EL (cell line): ENCODE measurements at places on chromosomes 16 and 17.

DNA sequence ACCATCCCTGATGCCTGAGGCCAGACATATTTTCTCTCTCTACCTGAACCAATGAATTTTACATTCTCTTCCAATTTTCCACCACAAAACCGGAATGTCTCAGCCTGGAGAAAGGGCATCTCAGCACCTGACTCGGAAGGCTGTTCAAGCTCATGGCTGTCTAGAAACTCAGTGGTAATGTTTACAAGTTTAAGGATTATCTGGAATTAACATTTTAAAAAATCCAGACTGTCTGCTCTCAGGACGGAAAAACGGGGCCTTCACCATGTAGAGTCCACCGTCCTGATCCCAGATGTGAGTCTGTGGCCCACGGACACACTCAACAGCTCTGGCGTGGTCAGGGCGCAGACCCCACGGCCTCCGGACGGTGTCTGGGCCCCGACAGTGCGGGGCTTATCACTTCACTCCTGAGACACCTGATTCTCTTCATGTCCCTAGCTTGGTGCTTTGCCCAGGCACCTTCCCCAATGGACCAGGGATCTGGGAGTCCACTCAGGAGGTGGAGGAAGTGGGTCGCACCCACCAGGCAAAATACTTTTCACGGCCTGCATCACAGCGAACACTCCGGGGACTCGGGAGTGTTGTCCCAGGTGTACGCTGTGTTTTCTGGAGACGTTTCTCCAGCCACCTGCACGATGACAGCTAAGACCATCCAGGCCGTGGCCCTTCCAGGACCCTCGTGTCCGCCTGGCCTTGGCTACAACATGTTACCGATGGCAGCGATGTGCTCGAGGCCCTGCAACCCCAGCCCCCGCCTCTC is 101.5 kb downstream of the ZNF778 start:
- DNase-seq = no peak

DNA sequence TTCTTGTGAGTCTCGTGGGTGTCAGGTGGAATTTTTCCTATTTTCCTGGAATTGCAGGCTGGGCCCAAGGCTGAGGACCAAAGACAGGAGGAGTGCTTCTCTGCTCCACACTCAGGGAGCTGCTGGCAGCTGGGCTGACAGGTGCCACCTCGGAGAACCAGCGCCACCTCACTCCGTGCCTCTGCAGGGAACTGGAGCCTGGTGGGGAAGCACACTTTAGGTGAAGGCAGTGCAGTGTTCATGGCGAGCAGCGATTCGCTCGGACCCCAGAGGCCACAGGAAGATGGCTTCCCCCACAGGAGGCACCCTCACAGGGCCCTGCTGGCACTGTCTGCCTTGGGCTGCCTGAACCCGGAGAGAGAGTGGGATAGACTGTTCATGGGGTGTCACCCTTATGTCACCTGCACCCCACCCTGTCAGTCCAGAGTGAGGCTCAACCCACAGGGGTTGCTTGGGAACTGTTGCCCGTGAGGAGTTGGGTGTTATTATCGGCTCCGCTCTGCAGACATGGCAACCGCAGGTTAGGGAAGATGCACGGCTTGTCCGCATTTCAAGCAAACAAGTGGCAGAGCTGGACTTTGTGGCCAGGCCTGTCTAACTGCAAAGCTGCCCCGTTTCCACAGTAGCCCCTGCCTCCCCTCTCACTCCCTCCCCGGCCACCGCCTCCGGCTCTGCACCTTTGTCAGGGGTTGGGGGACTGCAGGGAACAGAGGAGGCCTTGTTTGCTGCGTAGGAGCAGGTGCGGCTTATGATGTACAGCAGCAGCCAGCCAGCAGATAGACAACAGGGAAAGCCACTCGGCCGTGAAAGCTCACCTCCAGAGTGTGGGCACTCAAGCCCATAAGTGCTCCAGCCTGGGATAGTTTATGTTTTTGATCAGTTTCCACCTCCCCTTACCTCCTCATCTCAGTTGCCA is 15.5 kb downstream of the TBC1D24 start:
- no peak for DNase-seq

DNA sequence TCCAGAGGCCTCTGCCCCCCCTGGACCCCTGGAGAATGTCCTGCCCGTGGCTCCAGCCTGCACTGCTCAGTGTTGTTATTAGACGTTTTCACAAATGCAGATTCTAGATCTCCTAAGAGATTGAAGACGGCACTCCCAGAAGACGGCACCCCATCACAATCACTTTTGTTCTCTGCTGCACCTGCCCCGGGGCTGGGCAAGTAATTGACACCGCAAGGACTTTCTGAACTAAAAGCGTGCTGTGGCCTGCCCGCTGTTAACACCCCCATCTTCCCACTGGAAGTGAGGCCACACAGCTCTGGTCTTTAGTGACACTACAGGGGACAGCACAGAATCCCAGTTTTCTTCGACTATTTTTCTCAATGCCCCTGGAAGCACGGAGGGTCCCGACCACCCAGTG is 256.9 kb downstream of the ENGASE start:
- no peak for DNase-seq

DNA sequence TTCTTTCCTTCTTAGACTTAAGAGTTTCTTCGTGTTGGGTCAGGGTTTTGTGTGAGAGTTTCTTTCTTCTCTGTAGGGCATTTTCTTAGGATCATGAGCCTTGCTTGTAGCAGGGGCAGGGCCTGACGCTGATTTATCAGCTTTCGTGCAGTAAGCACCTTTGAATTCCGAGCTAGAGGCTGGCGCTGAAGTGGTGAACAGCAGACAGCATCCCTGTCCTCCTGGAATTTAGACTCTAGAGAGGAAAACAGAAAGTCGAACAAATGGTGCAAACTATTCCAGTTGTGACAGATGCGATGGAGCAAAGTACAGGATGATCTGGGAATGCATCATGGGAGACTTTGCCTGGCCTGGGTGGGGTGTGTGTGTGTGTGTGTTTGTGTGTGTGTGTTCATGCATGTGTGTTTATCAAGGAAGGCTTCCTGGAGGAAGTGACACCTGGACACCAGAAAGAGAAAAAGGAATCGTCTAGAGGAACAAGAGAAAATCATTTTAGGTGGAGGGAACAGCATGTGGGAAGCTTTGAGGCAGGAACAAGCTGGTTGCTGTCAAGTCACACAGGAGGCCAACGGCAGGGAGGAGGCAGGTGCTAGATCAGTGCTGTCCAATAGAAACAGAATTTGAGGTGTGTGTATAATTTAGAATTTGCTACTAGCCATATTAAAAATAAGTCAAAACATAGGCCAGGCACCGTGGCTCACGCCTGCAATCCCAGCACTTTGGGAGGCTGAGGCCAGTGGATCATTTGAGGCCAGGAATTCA is 60.2 kb downstream of the WWP2 start:
- no peak for DNase-seq

DNA sequence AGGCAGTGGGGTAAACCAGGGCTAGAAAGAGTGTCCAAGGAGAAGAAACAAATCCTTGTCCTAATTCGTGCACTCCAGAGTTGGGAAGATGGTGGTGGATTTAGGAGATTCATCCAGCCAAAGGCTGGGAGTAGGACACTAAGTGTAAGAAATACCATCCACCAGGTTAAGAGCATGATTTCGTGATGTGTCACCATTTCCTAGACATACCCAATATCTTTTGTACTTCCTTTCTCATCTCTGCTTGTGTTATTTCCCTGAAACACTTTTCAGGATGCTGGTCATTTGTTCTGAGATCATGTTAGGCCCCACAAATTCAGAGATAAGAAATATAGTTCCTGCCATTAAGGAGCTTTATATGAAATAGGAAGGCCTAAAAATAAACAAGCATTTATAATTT is 106.3 kb upstream of the HLF start:
- DNase-seq = peak; percentile 27

- no peak for DNase-seq
These were observed at the start of gene TLCD3B for GRCh38 chr16:30030841-30031413. Gene TLCD3B, minus strand, starts transcription at chr16:30031271. Its CDS starts 744 bp downstream, at chr16:30030527.

DNA sequence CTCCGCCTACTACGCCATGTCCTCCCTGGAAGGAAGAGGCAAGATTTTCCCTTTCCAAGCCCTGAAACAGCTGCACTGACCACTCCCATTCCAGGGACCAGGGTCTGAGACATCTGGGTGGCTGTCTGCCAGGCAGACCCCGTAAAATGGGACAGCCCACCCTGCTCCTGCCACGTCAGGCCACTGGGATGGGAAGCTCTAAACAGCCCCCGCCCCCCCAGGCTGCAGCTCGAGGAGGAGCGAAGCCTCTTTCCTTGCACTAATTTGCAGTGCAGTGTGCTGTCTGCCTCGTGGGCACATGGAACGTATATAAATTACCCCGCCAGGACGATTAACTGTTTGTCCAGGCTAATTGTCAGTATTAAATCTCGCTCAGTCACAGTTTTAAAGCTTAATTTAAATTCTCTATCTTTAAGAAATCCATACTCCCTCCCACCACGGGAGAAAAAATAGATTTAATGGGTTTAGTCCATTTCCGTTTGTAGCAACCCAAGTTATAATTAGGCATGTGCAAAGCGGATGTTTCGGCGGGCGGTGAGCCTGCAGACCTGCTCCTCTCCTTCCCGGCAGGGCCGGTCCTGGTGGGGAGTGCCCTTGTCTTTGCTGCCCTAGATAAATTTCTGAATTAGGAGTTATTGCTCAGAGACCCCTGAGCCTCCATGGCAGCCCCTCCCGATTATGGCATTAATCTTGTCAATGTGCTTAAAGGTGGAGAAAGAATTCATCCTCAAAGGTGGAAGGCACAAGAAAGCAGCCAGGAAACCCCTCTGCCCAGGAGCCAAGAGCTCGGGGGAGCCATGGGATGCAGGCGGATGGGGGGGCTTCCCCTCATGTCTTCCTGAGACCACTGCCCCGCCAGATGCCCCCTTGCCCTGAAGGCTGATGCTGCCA is 268.0 kb upstream of the TNRC6C start:
- no peak for DNase-seq

DNA sequence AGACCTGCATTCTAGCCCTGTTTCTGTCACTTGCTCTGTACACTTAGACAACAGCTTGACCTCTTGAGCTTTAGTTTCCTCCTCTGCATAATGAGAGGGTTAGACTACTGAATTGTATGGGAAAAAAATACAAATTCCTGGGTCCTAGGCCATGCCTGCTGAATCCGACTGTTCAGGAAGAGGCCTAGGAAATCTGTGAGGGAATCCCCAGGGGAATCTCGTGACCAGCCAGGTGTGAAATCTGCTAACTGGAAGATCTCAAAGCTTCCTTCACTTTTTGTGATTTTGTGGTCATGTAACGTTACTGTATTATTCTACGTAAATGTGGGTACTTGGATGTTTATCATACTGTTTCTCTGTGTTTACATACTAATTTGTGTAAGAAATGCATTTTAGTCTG is 58.2 kb downstream of the CYLD start:
- no peak for DNase-seq

GRCh38 chr16:85524365-85524629 is 88.8 kb upstream of the GSE1 start:
- no peak for DNase-seq

DNA sequence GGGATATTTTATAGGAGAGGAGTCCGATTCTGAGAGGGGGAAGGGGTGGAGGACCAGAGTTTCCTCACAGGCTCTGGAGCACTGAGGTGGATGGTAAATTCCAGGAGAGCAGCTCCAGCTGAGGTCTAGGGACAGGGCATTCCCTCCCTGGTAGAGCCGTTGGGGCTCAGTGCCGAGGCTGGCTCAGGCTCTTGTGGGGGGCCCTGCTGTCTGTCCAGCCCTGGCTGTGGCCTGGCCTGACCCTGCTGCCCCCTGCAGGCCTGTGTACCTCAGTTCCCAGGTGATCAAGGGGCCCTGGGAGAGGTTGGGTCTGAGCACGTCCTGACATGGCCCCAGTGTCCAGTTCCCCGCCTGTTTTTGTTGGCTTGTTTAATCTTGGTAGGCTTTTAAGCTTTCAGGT is 16.8 kb downstream of the ZNF750 start:
- no peak for DNase-seq

DNA sequence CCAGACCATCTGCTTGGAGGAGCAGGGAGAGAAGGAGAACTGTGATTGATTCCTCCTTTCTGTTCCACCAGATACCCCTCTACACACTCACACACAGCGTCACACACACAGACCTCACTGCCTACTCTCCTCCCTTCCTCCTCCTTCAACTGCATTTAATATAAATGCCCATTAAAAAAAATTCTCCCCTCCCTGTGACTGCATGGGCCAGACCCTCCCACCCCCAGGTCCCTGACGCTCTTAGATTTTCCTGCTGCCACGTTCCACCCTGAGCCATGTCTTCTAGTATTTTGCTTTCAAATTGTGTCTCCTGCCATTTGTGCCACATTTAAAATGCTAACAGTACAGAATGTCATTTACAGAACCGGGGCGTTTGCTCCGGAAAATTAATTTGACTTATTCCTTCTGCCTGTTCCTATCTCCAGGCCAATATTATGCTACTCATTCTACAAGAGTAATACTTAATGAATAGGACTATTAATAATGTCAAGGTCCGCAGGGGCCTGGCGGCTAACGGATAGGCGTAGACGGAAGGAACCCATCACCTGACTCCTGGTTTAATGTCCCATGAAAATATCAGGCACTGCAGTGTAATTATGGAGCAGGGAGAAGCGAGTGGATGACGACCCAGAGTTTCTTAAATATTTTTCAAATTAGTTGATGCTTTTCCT is 100.2 kb downstream of the MRM1 start:
- DNase-seq = no peak

- DNase-seq = no peak
These were observed 204.5 kb upstream of the CACNG5 start for GRCh38 chr17:66630379-66630778.

GRCh38 chr17:9533441-9533840 is 42.2 kb downstream of the STX8 start:
- DNase-seq = no peak

DNA sequence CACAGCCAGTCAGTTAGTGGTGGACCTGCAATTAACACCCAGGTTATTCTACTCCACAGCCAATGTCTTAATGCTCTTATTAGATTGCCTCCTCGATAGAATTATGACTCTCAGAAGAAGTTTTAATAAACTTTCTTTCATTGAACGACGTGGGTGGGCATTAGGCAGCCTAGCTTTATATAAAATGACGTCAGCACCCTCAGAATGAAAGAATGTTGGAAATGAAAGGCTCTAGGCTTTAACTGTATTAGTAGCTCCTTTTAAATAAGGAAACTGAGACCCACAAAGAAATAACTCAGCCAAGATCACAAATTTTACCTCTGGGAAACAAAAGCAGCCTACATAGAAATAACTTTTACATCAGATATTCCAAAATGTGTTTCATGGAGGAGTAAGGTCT is 91.3 kb upstream of the CLEC3A start:
- DNase-seq = no peak

GRCh38 chr17:32497431-32498205 is 10.8 kb downstream of the CDK5R1 start:
- DNase-seq = peak; percentile 66
